ENCODE measurements at places on chromosomes 11 and 22.

DNA sequence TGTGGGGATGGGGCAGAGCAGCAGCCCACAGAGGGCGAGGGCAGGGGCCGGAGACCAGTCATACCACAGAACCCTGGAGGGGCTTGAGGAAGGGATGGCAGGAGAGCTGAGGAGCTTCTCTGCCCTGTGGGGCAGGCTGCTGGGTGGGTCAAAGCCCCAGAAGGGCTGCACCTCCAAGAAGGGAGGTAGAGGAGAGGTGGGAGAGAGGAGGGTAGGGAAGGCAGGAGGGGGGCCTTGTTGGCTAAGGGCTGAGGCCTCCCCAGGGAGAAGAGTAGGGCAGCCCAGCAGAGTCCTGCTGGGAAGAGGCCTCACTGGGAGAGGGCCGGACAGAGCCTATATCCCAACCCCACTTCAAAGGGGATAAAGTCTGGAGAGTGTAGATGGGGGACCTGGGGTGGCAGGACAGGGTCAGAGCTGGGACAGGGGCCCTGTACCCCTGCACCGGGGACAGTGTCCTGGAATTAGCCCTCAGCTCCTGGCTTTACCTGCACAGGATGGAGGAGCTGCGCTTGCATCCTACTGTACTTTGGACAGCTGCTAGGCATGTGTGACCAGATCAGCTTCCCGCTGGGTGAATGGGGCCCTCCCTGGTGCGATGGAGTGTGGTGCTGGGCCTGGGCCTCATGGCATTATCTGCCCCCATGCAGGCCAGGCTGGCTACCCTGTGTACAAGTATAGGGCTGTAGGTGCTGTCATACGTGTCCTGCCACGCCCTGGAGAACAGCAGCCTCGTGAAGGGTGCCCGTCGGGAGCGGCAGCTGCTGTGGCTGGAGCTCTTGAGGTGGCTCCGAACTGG lies 7.3 kb downstream of the DGCR6L start:
- no peak for DNase-seq

DNA sequence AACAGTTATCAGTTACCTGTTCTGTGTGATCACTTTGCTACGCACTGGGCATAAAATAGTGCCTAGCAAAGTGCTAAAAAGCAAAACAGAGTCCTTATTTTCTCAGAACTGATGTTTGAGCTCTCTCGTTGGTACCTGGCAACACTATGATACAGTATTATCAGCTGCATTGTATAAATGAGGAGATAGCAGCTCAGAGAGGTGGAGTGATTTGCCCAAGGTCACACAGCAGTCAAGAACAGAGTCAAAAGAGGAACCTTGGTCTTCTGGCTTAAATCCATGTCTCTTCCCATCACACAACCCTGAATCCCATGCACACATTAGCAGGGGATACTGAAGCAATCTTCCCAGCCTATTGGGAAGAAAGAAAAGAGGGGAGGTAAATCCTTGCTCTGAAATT lies 580.5 kb downstream of the SOX6 start:
- no peak for DNase-seq

GRCh38 chr11:12769834-12770345 lies 95.7 kb downstream of the TEAD1 start:
- DNase-seq: no peak

- DNase-seq: no peak
These were observed 147.1 kb downstream of the C11orf91 start for GRCh38 chr11:33553486-33553885.

- no peak for DNase-seq
These were observed 2.7 kb upstream of the RGL4 start for GRCh38 chr22:23688121-23688520.

- no peak for DNase-seq
These were observed 42.6 kb upstream of the P4HA3 start for GRCh38 chr11:74354036-74354435.

DNA sequence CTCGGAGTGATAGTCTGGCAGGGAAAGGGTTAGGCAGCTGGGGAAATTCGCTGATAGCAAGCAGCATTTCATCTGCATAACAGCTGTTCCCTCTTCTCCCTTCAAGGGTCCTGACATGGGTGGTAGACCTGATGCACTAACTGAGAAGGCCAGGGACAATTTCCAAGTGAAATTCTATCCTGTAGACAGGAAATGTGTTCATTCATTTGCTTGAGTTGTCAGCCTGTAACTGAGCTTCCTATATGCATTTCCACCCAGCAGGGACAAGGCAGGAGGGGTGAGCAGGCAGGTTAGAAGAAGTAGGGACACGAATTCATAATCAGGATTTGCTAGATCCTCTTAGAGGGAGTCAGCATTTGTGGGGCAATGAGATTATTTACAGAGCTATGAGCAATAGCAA lies 154.3 kb upstream of the NCAM1 start:
- no peak for DNase-seq

DNA sequence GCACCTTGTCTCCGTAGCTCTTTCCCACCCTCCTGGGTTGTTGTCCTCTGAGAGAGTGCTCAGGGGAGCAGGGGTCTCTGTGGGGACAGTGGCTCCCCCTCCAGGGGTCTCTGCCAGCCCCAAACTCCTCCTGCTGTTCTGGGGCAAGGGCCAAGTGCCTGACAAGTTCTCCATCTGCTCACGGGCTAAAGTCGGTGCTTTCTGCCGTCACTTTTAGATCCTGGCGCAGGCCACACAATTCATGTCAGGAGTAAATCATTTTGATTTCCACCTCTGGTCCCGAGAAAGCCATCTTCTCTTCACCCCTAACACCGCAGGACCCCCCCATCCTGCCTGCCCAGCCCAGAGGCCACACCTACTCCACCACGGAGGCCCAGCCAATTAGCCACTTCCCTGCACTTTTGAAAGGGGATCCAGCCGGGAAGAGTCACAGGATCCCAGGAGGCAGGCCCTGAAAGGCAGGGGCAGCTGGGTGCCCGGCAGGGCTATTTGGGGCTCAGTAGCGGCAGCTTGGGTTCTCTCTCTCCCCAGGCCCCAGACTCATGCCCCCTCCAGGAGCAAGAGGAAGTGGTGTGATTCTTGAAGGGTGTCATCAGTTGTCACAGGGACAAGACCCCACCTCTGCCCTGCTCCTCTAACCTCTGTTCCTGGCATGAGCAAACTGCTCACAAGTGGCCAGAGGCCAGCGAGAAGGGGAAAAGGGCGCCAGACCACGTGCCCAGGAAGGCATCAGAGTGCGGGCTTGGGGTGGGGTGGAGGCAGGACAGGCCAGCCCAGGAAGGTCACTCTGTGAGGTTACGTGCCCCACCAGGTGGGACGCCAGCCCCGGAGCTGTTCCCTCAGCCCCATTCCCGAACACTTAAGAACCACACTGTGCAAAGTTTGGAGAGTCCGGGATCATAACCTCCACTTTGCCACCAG lies 1.3 kb downstream of the MACROD1 start:
- DNase-seq: no peak

DNA sequence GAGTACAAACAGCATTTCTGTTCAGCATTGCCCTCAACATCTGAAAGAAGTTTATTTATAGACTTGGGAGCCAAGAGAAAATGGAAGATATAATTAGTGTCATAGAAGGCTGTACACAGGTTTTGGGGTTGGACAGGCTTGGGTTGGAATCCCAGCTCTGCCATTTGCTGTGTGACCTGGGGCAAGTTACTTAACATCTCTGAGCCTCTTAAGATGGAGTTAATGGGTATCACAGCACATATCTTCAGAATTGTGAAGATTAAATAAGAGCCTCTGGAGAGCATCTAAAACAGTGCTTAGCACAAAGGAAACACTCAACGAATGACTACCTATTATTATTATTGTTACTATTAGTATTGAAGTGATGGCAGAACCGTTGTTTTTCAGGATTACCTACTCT lies 12.1 kb downstream of the CACNG2 start:
- no peak for DNase-seq

DNA sequence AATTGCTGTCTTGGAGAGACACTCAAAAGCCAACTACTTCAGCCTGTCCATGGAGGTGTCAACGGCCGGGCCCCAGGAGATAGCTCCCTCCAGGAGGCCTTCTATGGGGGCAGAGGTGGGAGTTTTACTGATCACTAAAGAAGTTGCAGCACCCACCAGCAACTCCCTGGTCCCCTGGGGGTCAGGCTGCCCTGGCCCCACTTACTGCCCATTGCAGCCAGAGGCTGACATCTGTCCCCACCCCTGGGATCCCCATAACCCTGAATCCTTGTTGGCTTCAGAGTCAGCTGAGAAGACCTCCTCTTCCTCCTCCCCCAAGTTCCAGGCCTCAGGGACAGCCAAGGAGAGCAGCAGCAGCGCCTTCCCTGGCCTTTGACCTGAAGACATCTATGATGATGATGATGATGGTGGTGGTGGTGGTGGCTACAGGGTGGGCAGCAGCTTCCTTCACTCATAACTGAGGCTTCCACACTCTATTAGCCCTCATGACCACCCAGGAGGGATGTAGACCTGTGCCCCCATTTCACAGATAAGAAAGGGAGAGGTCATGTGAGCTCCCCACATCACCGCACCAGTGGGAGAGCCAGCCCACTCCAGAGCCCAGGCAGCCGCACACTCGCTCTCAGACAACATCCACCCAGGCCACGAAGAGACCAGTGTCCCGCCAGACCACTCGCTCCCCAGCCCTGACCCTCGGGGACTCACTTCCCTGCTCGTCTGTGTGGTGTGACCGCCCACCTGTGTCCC lies 43.8 kb upstream of the FGF3 start:
- DNase-seq: no peak

DNA sequence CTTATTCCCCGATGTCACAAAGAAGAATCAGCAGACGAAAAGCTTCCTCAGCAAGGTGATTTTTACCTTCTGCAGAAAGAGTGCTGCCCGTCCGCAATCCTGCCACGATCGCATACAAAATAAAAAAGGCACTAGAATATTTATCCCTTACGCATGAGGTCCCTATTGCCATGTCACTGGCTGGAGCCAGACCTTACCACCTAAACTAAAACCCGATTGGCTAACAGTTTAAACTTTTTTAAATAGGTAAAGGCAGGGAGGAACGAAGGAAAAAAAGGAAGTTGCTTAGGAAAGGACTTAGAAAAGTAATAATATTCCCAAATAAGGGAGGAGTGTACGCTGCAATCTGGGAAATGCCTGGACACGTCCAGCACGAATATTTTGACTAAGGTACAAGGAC lies 21.2 kb upstream of the ALDH3B2 start:
- DNase-seq: no peak
